ENCODE measurements at places on chromosomes 13 and 19.
A peak's percentile ranks its signal among the peaks of the same experiment; 100 is the strongest.

GRCh38 chr13:46173656-46174055, 8.3 kb downstream of the LCP1 start:
- no peak for DNase-seq

DNA sequence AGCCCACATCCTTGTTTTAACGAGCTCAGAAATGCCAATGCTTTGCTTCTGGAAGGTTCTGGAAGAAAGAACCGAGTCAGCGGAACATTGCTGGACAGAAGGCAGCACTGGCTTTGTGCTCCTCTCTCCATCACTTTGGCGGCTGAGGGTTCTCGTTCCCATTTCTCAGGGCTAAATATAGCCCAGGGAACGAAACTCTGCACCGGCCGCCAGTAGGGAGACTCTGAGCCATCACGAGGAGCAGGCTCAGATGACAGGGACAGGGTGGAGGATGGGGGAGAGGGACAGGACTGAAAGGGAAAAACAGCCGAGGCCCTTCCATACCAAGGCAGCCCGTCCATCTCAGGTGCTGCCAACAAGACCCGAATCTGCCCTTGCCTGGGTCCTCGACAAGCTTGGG, 166.4 kb downstream of the CACNA1A start:
- DNase-seq, result peak; percentile 17

GRCh38 chr13:44425815-44426078, 52.1 kb downstream of the SERP2 start:
- no peak for DNase-seq

- DNase-seq, result no peak
Measured at GRCh38 chr13:21898459-21898858, 227.6 kb downstream of the FGF9 start.

DNA sequence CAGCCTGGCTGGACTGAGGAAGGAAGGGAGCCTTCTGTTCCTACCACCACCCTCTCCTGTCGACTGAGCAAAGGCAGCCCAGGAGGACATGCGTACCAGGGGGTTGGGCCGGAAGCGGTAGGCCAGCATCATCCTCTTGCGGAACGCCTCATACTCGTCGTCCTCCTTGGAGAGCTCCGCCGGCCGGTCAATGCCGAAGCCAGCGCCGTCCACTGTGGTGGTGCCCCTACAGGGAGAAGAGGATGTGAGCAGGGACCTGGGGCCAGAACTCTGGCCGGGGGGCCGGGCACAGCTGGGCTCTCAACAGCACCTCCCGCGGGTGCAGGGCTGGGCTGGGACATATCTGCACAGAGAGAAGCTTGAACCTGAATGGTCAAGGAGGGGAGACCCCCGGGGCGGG, 3.8 kb upstream of the TM6SF2 start:
- no peak for DNase-seq

- DNase-seq, result no peak
Measured at GRCh38 chr13:113965383-113965874, 8.4 kb downstream of the C13orf46 start.

DNA sequence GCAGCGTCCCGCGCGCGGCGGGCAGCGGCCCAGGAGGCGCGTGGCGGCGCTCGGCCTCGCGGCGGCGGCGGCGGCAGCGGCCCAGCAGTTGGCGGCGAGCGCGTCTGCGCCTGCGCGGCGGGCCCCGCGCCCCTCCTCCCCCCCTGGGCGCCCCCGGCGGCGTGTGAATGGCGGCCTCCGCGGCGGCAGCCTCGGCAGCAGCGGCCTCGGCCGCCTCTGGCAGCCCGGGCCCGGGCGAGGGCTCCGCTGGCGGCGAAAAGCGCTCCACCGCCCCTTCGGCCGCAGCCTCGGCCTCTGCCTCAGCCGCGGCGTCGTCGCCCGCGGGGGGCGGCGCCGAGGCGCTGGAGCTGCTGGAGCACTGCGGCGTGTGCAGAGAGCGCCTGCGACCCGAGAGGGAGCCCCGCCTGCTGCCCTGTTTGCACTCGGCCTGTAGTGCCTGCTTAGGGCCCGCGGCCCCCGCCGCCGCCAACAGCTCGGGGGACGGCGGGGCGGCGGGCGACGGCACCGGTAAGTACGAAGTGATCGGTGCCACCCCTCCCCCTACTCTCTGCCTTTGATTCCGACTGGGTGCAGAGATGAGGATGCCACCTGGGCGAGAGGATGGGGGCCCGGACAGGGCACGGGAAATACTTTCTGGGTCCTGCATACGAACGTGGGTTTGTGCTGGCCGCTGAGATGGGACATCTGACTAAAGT, 874 bp downstream of the TRIM28 start:
- DNase-seq, result no peak

All from anterior cingulate cortex (tissue), 58 donors.